Stimulated activated naive CD4-positive, alpha-beta T cell treated with Interleukin-2 at 50 U/mL for 16 hours (primary cell): ENCODE measurements at places on chromosomes 2 and 18.

DNA sequence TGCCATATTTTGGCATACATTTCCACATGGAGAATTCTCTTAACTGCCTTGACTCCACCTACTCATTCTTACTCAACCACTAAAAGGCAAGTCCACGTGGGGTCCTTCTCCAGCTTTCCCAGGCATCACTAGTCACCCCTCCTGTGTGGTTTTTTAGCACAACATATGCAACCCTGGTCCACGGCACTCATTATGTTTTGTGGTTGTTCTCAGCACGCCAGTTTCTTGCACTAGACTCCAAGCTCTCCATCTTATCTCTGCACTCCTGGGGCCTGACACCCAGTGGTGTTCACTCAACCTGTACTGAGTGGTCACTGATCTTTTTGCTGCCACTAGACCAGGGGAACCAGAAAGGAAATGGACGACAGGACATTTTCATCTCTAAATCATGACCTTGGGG lies 18.0 kb downstream of the MARCHF4 start:
- DNase-seq: no peak

DNA sequence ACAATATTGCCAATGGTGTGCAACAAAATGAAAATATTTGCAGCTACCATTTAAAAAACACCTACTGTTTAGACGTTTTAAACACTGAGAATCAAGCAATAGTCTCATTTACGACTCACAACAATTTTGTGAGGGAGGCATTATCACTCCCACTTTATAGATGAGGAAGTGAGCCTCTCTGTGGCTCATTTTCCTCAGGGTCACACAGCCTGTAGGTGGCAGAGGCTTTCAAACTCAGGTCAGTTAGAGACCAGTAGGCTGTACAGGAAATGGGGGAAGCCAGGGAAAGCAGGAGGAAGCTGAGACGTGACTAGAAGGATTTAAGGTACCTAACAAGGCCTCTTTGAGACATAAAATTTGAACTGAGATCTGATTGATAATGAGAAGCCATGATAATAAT lies 95.0 kb upstream of the ZNF521 start:
- no peak for DNase-seq

GRCh38 chr2:74499267-74499939 lies at the start of gene LBX2:
LBX2 (minus strand) TSS chr2:74499603; CDS start chr2:74499537, 66 bp downstream.
- DNase-seq: peak; percentile 16

DNA sequence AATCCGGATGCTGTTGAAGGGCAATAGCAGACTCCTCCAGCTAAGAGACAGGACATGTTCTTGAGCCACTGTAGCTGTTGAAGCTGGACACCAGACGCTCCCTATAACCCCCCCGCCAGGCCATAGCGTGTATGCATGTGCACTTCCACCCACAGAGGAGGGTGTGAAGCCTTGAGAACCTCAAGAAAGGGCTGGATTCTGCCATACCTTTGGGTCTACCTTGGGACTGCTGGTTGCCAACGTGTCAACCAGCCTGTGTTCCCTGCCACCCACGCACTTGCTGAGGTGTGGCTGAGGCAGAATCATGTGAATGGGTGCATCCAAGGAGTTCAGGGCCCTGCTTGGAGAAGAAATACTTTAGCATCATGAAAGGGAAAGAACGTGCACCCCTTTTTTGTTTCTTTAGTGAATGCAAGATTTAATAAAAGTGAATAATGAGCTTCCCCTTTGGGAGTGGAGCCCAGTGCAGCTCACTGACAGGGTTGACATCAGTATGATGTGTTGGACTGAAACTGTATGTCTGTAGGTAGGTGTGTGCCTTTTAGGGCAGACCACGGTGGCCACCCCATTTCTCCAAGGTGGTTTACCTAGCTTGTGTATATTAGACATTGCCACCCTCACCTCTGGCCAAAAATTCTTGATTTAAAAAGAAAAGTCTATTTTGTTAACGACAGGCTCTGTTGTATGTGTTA lies 198.3 kb downstream of the MGAT5 start:
- no peak for DNase-seq

GRCh38 chr2:148022351-148022750 lies 1.5 kb downstream of the MBD5 start:
- DNase-seq: no peak

DNA sequence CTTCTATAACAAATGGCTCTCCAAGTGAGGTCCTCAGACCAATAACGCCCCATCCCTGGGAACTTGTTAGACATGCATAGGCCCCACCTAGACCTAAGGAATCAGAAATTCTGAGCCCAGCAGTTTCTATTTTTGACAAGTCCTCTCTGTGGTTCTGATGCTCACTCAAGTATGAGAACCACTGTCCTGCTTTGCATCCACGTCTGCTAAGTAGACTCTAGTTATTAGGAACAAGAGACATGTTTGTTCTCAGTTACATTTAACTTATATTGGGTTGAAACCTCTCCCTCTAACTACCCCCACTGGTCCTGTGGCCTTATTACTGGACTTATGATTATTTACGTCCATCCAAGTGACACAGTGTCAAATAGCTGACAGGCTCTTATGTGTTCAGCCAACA lies 70.3 kb downstream of the TMEM17 start:
- no peak for DNase-seq

GRCh38 chr2:173891315-173892037 lies 73.7 kb downstream of the SP3 start:
- no peak for DNase-seq

DNA sequence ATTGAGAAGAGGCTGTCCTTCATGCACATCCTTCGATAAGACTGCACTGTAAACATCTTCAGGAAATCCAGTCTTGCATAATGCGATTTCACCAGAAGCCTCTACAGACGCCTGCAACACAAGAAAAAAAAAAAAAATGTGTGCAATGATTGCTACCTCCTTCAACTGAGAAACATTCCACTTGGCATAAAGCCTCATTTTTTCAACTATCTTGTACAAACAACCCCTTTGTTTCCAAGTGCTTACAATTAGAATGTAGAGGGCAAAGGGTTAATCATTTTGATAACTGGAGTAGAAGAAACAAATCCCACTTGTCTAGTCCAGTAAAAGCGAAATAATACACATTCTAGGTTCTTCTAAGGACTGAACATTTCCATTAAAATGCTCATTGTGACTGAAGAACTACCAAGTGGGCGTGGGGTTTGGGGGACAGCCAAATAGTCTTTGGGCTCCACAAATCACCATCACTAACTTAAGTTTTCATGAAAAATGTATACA lies 29.2 kb downstream of the CDH2 start:
- DNase-seq: no peak

GRCh38 chr18:41524674-41525470 lies 430.2 kb upstream of the PIK3C3 start:
- no peak for DNase-seq

DNA sequence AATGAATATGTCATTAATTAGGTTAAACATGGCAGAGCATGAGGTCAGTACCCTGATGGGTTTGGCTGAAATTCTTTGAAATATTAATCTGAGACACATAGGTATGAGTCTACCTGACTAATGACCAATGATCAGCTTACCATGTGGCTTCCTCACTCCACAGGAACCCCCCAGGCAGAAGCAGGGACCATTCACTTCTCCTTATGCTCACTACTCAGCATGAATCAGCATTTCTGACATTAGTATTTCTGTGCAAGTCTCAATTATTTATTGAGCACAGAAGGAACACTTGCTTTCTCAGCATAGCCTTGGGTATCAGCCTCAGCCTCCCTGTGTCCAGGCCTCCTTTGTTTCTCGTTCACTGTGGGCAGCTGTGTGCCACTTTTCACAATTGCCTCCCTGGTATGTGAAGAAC lies 9.3 kb upstream of the KCNE4 start:
- DNase-seq: no peak

DNA sequence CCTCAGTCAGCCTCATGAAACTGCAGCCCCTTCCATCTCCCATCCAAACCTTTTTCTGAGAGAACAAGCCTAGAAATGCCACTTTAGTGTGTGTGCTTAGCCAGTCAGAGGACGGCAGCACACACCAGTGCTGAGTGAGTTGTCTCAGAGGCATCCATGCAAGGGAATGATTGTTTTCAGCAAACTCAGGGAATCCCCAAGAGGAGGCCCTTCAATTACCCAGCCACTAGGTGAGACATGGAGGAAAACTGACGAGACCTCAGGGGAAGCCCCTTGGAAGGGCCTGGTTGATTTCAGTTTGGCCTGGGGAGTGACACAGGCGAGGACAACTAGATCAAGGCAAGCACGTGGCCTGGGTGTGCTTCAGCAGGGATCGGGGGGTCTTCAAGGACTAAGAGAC lies 49.7 kb downstream of the APOB start:
- DNase-seq: no peak

DNA sequence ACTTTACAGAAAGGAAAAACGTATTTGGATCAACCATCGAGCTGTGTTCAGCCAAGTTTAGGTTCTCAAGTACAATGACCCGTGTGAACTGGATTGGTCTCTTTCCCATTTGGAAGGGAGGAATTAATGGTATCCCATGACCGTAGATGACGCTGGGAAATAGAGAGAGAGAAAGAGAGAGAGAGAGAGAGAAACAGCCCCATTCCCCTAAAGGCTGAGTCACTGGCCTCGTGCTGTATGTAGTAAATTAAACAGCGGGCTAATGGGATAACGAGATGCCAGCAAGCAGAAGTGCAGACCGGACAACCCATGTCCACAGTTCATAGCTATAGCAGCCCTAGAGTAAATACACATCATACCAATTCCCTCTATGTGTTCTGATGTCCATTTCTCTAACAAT lies 99.6 kb downstream of the BCL11A start:
- no peak for DNase-seq

DNA sequence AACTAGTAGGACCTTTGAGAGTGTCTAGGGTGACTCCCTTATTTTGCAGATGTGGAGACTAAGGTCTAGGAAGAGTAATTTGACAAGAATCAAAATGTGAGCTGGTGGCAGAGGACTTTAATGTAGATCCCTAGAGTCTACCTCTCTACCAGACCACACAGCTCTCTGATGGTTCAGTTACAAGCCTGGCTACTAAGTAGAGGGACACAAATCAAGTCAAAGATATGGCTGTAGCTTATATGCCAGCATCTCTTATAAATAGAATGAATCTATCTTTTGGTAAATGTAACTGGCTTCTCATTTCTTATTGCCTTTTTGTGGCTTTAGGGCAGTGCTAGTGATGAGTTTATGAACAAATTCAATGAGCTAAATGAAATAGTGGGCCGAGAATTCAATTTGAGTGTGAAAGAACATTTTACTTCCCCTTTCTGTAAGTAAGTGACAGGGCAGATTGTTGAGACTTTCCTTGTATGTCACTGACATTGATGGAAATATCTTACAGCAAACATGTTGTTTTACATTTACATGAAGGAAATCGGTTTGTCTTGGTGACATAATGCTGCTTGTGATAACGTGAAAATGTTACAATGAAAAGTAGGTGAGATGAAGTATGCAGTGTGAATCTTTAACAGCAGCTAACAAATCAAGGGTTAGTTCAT lies 28.3 kb downstream of the CSRNP3 start:
- DNase-seq: no peak

DNA sequence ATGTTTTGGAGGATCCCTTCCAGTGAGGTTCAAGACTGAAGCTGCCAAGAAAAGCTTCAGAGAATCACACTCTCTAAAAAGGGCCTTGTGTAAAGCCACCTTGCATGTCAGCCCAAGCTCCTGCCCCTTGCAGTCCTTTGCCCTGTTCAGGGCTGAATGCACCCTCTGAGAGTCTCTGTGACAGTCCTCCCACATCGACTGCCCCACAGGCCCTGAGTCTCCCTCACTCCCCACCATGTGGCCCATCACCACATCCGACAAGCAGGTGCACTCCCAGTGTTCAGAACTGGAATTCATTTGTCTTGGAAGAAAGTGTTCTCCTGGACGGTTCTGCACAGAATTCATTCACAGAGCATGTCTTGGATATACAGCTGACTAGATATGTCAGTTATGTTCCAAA lies 31.0 kb downstream of the BCL11A start:
- no peak for DNase-seq

DNA sequence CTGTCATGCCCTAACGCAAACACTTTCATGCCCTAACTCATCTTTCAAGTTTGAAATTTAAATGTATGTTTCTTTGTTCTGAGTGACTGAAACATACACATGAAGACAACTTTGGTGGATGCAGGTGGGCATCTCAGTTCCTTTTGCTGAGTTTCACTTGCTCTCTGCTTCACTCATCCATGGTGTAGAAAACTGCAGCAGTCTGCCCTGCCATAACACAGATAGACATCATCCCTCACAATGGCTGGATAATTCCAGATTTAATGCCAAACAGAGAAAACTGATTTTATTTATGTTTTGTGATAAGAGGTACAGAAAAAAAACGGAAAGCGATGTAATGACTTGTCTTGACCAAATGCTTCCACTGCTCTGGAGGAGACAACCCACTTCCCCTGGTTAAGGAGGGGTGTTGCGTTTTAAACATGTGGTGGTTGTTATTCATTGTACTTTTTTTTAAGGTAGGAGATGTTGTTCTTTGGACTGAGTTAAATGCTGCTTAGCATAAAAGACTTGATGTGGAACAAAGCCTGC lies 70.4 kb downstream of the RHBDD1 start:
- no peak for DNase-seq

DNA sequence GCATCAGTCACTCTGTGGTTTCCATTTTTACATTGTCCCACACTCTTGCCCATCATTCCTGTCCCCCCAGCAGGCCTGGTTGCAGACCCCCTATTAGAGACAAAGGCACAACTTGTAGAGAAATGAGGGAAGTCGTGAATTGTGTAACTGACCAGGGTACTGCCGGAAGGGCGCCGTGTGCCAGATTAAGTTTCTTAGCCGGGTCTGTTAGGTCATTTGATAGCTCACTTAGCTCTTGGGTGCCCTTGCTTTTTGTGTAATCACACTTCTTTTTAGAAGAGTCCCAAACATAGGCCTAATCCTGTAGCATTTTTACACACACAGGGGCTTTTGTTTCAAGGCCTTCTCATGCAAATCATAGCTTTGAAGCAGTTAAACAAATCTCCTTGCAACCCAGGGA lies 87.2 kb downstream of the CTAGE1 start:
- no peak for DNase-seq

- no peak for DNase-seq
Measured at GRCh38 chr2:231905026-231905425, 21.2 kb downstream of the NPPC start.

DNA sequence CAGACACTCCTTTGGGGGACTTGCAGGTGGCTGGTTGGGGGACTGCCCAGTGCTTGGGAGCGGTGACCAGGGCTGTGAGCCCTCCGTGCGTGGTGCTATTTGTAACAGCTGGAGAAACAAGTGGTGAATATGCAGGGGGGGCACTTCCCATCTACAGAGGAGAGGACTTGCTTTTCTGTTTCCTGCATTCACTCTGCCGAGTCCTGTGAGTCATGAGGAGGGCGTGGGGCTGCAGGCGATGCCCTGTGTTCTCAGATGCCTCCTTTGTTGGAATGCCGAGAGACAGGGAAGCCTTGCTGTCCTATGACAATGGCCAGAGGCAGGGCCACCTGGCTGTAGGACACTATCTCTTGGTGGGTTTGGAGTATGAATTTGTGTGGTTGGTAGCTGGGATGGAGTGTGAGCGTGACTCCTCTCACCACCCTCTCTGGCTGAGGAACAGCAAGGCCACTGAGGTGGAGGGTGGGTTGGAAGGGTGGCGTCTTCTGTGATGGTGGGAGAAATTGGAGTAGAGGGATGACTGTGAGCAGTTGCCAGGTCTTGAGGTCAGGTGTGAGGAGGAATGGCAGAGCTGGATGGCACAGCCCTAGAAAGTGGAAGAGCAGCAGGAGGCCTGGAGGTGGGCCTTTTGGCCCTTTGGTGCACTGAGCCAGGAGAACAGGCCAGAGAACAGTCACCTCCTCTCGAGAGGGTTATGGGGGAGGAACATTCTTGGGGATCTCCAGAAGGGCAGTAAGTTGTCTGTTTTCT lies 24.3 kb downstream of the FHOD3 start:
- no peak for DNase-seq

GRCh38 chr2:37558623-37559022 lies 112.8 kb downstream of the CDC42EP3 start:
- no peak for DNase-seq
